ENCODE measurements at places on chromosomes 3 and 15.
A peak's percentile ranks its signal among the peaks of the same experiment; 100 is the strongest.

DNA sequence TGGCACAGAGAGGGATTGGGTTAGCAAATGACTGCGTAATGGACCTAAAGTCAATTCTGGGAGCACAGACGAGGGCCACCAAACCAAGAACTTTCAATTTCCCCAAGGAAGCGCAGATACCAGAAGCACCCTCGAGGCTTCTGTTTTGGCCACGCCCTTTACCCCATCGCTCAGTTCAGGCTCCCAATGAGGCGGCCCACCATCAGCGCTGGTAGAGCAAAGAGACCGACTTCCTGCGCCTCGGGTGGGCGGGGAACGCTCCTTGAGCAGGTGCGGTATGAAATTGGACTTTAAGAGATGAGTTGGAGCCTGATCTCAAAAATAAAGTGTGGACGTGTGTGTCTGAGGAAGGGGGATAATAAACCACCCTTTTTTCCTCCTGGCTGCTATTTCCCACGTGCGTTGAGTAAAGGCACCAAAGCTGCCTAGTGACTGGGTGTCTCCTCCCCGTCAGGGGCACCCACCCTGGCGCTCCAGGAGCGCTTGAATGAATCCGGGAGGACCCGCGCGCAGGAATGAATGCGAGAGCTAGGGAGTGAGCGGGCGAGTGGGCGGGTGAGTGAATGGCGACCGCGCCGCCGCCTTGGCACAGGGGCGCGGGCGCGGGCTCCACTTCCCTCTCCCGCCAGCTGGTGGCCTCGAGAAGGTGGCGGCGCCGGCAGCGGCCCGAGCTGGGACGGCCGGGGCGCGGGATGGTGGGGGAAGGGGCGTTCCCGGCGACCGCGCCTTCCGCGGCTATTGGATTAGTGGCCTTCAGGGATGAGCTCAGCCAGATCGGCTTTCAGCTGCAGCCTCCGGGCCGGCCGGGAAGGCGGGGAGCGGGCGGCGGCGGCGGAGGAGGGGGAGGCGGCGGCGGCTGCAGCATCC is at the start of gene SPSB4:
Gene SPSB4, plus strand, starts transcription at position 772 of the 867 bp plus-strand sequence. CDS start 14,758 bp downstream, outside the sequence.
- peak; percentile 84 for DNase-seq

GRCh38 chr15:83057696-83058376 is 9.2 kb downstream of the BTBD1 start:
- peak; percentile 47 for DNase-seq

DNA sequence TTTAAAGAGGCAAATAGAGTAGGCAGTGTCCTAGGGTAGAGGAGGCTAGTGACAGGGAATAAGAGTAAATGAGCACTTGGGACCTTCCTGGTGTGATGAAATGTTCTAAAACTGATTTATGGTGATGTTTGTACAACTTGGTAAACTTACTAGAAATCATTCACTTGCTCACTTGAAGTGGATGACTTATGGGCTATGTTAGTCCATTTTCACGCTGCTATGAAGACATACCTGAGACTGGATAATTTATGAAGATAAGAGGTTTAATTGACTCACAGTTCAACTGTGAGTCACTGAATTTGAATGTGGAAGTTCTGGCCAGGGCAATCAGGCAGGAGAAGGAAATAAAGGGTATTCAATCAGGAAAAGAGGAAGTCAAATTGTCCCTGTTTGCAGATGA is 31.7 kb upstream of the DHX36 start:
- DNase-seq, result no peak

- DNase-seq, result no peak
These were observed 82.9 kb downstream of the LDHAL6B start for GRCh38 chr15:59289574-59289973.

DNA sequence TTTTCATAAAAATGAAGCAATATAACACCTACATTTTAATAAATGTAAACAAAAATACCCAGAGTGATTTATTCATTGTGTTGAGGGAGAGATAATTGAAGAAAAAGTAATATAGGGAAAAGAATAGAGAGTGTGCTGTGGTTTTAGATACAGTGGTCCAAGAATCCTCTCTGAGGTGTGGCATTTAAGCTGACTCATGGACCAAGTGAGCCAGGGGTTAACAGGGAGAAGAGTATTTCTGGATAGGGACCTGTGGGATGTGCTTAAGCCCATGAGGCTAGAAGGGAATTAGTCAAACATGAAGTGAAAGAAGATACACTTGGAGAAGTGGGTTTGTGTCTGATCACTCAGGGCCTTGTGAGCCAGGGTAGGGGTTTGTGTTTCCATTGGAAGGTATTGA is 680.7 kb upstream of the GRM7 start:
- DNase-seq, result no peak

GRCh38 chr3:43879166-43879565 is 188.4 kb downstream of the ABHD5 start:
- no peak for DNase-seq

GRCh38 chr15:60935130-60935529 is 294.0 kb downstream of the RORA start:
- no peak for DNase-seq

- no peak for DNase-seq
These were observed 72.4 kb upstream of the MME start for GRCh38 chr3:155007729-155008128.

GRCh38 chr15:28101983-28102441 is 2.9 kb upstream of the OCA2 start:
- no peak for DNase-seq

GRCh38 chr3:185534511-185534910 is 17.9 kb downstream of the LIPH start:
- no peak for DNase-seq

DNA sequence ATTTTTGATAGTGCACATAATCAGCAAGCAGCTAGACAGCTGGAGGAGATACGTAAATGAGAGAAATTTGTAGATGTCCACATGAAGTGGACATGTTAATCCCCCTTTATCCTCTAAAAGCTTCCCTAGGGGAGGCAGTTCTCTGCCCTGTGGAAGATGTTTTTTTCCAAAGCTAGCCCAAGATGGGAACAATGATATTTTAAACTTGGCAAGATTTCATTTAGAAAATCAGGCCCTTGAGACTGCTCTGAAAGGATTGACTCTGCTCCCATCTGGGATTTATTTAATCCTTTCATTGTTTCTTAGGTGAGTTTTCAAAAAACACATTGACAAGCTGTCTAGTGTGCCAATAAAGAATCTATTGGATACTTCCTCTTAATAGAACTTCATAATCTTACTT is 92.0 kb downstream of the SYNPR start:
- no peak for DNase-seq

GRCh38 chr3:12992629-12993516 is 80.4 kb downstream of the IQSEC1 start:
- no peak for DNase-seq

- DNase-seq, result no peak
These were observed 201.1 kb upstream of the LRRFIP2 start for GRCh38 chr3:37375184-37376127.

DNA sequence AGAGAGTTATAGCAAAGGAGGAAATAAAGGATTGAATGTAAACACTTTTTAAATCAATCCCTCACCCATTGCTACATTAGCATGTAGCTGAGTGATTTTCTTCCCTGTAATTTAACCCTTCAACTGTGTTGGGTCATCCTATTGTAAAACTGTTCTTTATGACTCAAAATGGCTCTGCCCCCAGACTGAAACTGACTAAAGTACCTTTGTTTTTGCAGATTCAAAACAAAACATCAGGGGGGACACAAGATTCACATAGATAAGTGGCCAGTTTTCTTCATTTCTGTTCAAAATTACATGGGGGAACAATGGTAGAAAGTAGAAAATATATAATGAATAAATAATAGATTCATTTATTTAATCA is 268.4 kb downstream of the IGSF11 start:
- no peak for DNase-seq

DNA sequence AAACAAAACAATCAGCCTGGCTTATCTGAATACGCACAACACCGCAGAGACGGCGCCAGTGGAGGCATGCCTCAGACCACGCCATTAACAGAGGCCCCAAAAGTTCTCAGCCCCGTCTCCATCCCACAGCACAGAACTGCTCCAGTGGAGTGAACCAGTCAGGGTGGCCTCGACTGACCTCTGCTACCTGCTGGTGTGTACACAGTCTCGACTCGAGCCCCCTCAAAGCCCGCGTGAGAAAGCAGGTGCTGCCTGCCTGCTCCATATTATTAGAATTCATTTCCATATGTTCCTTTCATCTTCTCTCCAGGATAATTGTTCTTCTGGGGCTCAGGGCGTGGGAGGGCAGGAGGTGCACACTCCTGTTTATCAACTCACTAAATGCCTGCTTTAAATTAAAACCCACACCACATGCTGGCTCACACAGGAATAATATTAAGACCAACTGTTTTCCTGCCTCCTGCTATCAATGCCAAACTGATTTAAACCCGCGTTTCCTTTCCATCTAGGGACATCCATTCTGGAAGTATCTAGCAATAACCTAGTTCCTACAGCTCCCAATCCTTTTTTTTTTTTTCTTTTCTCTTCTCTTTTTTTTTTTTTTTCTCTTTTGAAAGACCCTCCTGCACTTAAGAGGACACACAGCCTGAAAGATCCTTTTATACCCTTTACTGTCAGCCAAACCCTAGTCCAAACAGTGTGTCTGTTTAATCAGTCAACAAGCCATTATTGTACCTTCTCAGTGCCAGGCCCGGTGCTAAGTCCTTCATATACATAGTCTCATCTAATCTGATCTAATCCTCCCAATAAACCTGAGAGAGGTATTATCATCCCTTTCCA is 101.2 kb downstream of the TLE3 start:
- no peak for DNase-seq

DNA sequence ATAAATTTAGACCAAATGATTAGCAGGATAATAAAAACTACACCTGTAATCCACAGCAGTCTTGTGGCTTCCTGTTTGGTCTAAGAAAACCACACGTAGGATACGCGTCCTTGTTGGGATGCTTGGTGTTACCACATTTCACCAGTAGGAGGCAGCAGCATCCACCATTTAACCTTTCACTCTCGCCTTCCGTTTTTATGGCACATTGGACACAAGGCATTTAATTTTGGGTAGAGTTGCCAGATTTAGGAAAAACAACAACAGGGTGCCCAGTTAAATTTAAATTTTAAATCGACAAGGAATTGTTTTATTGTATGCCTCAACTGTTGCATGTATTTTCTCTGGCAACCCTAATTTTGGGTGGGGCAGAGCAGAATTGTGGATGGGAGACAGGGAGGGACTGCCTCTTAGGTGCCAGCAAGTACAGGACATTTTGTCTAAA is 6.3 kb downstream of the LRRC31 start:
- DNase-seq, result peak; percentile 80

- DNase-seq, result no peak
These were observed 140.7 kb downstream of the IMPG2 start for GRCh38 chr3:101179637-101180036.

GRCh38 chr3:50657816-50658215 is 16.9 kb upstream of the DOCK3 start:
- no peak for DNase-seq

- no peak for DNase-seq
These were observed 33.1 kb upstream of the POLG start for GRCh38 chr15:89367485-89368451.

DNA sequence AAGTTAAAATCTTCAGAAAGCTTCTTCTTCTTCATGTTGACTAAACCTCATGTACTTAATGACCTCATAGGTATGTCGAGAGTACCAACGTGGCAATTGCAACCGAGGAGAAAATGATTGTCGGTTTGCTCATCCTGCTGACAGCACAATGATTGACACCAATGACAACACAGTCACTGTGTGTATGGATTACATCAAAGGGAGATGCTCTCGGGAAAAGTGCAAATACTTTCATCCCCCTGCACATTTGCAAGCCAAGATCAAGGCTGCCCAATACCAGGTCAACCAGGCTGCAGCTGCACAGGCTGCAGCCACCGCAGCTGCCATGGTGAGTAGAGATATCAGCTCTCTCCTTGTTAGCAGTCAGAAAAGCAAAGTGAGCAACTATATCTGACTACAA is 176.5 kb downstream of the MBNL1 start:
- no peak for DNase-seq

GRCh38 chr15:61116825-61117224 is 112.3 kb downstream of the RORA start:
- DNase-seq, result no peak

DNA sequence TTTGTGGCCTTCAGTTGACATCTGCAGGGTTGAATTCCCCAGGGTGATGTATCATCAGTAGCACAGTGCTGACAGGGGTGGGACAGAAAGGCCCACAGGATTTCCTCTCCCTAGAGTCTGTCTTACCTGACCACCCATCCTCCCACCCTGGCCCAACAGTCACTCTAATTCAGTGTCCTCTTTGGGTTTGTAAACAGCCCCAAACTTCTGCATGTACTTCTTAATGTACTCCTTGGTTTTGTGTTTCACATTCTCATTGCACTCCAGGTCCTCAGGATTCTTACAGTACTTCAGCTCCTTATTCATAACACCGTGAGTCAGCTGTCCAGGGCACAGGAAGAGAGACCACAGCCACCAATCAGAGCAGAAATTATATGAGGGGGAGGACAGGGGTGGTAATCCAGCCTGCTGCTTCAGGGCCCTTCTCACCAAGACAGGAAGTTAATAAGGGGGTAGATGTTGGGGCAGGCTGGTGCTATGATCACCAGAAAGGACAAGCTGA is 37.5 kb downstream of the NBEAL2 start:
- DNase-seq, result no peak

DNA sequence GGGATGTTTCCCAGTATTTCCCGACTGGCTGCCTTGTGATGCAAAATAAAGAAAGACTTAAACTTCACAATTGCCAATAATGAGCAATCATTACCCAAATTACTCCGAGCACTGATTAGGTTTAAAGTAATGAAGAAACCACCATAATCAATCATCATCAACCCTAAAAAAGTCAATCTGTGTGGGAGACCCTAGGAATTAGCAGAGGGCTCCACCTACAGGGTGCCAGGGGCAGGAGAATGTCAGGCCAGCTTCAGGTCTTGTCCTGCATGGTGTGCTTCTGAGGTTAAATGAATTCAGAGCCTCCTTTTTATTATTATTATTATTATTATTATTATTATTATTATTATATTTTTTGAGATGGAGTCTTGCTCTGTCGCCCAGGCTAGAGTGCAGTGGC is 478.0 kb upstream of the ARRDC4 start:
- no peak for DNase-seq

DNA sequence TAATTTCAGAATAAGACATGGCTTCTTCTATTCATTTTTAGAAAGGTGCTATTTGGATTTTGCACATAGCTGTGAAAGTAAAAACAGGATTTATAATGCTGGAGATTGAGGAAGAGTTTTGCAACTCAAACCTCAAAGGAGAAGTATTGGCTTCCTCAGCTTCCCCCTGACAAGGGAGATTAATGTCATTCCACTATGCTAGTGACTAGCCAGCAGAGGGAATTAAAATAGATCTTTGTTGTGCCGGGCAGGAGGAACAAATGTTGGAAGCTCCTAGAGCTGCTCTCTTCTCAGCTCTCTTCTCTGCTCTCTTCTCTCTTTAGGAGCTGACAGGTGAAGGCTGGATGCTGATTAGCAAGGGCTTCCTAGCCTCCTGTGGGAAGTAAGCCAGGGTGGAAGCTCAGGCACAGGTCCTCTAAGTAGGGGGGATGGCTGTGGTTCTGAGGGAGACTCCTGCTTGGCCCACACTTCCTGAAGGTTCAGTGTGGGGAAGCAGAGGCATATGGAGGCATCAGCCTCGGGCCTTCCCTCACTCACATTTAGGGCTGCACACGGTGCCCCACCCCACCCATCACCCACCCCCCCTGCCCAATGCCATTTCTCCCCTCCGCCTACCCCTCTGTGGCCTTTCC is 29.6 kb downstream of the CX3CR1 start:
- DNase-seq, result no peak

GRCh38 chr3:190545191-190545590 is 31.3 kb downstream of the IL1RAP start:
- DNase-seq, result no peak

Data from NCI-H446 (cell line).